ENCODE measurements at places on chromosomes 12 and 14. TPM values are rescaled to one million over a fixed set of nuclear protein-coding genes. Genes with fewer than 3 reads are reported as not detected.
A peak's percentile ranks its signal among the peaks of the same experiment; 100 is the strongest.

GRCh38 chr12:77032406-77032805 is 33.0 kb downstream of the E2F7 start:
- no peaks in the 10 kb centered on the region for H3K27me3 ChIP-seq
- no peak overlapping the region for H3K27ac ChIP-seq
- H3K4me1 ChIP-seq = no peaks in the 10 kb centered on the region
- peaks cover 59% of the 10 kb centered on the region for H3K36me3 ChIP-seq
- no peak overlapping the region for H3K4me3 ChIP-seq
- DNase-seq = no peak

- H3K4me1 ChIP-seq = peaks cover 44% of the 10 kb centered on the region
- H3K27ac ChIP-seq = peak overlapping the region; percentile 86
- H3K36me3 ChIP-seq = peaks cover 2% of the 10 kb centered on the region
- DNase-seq = no peak
- H3K27me3 ChIP-seq = no peaks in the 10 kb centered on the region
- H3K4me3 ChIP-seq = peak overlapping the region; percentile 91
These were observed 353 bp downstream of the BAG5 start for GRCh38 chr14:103562179-103562428.

DNA sequence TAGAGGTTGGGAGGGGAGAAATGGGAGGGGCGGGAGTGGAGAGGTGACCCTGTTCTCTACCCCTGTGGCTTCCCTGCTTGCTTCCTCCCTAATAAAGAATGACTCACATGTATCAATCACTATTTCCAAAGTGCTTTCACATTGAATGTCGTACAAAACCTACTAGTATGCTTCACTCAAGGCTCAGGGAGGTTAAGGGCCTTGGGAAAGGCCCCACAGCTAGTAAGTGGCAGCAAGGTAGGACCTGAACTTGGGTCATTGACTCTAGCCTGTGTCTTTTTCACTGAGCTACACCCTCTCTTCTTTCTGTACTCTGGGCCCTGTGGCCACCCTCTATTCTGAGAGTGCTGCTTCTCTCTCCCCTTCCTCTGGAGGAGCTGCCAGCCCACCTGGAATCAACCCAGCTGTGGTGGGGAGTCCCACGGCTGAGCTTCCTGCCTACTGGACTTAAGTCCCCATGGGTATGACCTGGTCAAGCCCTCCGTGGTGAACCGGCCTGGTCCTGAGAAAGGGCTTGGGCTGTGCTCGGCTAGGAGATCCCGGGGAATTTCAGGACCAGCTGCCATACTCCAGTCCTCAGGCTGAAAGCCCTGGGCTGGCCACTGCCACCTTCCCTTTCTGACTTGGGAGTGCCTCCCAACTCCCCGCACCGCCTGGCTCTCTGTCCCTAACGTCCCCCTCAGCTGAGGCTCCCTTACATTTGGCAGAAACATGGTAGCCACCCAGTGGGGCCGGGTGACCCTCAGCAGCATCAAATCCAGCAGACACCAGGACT is 13.0 kb downstream of the SLC48A1 start:
- H3K4me1 ChIP-seq = peaks cover 2% of the 10 kb centered on the region
- peaks cover 21% of the 10 kb centered on the region for H3K36me3 ChIP-seq
- DNase-seq = no peak

DNA sequence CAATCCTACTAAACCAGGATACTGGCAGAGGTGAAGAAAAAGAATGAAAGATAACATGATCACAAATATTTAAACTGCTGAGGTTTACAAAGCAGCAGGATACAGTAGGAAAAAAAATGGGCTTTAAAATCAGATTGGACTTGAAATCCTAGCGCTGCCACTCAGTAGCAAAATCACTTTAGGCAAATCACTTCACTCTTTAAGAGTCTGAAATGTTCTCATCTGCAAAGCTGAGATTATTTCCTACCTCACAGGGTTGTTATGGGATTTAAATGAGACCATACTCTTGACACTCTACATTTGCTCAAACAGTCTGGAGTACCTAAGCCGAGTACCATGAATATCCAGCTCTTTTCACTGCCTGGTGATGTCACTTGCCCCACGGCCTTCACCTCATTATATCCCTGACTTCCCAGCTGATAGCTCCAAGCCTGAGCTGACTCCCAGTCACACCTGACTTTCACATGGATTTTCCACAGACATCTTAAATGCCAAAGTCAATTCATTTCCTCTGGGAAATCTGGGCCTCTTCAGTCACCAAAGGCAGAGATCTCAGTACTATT is 60.2 kb downstream of the UBR7 start:
- no peak overlapping the region for H3K27ac ChIP-seq
- H3K4me3 ChIP-seq = no peak overlapping the region
- DNase-seq = no peak
- no peaks in the 10 kb centered on the region for H3K27me3 ChIP-seq
- peaks cover 16% of the 10 kb centered on the region for H3K4me1 ChIP-seq

The SLC2A14 gene
- total RNA-seq = not detected

The LRP1 gene
- 4.9 TPM for total RNA-seq

All from activated naive CD8-positive, alpha-beta T cell treated with anti-CD3 and anti-CD28 coated beads, Interleukin-2, amount 10 ng/mL, durations not matched to agents 7 days and 5 days (primary cell).